ENCODE measurements at places on chromosomes 12 and 14.

DNA sequence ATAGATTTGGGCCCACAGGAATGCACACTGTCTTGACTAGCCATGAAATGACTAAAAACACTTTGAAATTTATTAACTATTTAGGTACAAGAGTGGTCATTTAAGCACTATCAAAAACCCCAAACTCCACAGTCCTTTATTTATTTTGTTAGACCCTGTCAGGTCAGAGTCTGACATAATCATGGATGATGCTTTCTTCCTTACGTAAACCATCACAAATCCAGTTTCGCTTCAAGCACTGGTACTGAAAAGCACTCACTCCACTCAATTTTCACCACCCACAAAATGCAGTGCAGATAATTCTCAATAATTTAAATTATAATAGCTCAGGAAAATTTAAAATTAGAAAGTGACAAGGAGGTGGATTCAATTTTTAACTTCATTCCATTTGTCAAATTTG, 25.8 kb downstream of the PPP2R5E start:
- no peak for DNase-seq

DNA sequence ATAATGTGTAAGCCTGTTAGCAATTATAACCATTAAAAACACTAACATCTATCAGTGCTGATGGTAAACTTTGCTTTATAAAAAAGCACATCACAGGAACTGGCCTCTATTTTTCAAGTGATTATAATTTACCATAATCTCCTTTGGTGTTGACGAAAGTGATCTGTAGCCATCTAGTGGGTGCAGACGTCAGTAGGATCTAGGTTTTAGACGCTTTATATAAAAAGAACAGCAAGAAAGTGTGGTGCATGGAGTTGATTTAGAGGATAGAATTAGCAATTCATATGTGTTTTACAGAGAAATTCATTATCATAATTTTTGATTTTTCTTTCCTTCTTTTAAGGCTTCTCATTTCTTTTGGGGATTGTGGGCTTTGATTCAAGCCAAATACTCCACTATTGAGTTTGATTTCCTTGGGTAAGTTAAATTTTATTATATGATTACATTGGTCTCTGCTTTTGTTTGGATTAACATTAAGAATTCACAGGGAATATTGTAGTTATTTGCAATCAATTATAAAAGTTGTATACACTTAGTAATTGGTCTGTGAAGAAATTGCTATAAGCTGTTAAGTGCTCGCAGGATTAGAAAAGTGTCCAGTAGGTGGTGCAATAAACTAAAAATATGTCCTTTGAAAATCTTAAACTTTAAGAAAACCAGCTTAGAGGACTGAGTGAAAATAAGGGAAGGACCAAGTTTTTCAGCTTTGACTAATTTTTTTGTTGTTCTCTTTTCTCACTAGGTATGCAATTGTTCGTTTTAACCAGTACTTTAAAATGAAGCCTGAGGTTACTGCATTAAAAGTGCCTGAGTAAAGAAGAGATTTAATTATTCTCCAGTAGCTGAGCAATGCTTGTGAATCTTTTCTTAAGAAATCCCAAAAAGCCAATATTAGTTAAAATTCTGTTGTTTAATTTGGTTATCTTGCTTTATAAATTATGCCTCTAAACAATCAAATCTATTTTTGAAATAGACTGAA, 59.5 kb downstream of the ETNK1 start:
- no peak for DNase-seq

DNA sequence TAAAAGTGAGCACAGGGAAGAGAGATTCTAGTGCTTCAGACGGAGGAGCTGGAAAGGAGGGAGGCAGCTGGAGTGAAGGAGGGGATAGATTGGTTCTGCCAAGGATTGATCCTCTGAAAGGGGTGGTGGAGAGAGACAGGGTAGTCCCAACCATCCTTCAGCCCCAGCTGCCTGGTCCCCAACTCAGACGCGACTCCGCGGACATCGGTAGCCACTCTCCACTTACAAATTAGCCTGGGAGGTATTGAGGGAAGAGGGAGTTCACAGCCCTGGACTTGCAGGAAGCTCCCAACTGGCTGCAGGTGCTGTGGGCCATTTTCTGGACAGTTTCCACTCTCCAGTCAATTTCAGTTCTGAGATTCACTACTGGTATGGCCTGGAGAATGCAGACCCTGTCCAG, 1.2 kb downstream of the PLEKHD1 start:
- DNase-seq = no peak

DNA sequence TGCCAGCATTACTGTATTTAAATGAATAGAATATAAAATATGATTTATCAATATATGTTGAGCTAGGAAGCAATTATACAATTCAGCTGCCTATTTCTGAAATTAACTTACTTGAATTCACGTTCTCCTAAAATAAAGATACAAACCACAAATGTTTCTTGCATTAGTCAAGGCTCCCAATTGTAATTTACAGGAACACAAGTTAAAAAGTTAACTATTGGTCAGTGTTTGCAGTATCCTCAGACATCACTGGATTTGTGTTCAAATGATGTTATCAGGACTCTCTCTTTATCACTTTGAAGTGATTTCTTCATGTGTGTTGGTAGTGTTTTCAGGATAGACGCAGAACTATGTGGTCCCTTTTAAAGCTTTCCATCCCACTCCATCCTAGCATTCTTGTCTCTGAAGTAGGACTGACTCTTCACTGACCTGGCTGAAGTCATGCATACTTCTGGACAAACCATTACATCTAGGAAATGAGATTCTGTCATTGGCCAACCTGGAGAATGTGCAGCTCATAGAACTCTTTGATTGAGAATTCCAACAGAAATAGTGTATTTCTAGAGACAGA, 156.1 kb downstream of the KICS2 start:
- no peak for DNase-seq

All from kidney (tissue), 22 donors.